ENCODE measurements at places on chromosomes 3 and 15.

- DNase-seq = no peak
Measured at GRCh38 chr15:100934166-100934565, 15.0 kb downstream of the LRRK1 start.

DNA sequence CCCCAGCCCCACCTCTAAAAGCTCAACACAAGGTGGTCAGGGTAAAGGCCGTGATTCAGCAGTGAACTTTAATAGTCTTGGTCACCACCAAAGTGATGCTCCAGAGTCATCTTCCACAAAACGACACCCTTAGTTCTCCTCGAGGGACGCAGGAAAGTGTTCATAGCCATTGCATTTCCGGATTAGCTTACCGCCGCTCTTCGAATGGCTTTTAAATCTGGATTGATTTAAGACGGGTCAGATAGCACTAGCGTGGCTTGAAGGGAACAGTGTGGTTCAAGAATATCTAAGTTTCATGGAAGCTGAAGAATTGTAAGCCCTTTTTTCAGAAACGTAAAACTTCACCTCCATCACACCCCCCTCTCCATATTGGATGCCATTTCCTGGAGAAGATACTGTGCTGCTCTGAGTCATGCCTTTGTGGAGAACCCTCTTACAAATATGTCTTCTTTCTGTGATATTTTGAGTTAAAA, 829 bp downstream of the RNF7 start:
- DNase-seq = peak; percentile 30

- peak; percentile 8 for DNase-seq
Measured at GRCh38 chr15:92693691-92694331, 38.2 kb upstream of the FAM174B start.

DNA sequence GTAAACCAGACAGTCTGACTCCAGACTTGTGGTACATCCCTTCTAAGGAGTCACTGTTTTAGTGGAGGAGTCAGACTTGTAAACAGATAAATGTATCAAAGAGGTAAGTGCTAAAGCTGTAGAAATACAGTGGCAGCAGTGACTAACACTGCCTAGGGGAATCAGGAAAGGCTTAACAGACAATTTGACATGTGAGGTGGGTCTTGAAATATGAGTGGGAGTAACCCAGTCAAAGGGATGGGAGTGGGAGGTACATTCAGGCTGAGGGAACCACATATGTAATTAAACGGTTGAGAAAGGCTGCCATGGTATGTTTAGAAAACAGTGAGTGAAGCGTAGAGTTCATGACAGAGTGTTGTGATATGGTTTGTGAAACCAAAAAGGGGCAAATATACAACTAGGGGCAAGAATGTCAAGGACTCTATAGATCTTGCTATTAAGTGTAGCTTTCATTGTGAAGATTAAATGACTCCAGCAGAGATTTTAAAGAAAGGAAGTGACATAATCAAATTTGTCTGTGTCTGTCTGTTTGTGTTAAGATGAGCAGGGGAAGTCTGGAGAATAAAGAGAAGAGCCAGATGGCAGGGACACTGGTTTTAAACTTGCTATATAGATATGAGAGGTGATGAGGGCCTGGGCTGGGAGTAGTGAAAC, 11.2 kb upstream of the ALCAM start:
- DNase-seq = no peak

DNA sequence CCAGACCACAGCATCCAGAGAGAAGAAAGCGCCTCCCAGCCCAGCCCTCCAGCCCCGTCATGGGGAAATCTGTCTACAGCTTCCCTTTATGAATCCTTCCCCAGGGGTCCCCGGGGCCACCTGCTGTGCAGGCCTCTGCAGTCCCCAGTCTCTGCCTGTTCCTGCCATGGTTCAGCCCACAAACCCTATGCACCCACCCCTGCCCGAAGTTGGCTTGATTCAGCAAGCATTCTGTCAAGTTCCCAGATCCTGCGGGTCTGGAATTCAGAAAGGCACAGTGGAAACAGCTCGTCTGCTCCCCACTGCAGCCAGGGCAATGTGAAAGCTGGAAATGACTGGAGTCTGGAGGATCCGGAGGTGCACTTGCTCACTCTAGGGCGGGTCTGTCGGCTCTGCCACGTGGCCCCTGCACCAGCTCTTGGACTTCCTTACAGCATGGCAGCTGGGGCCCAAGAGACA, 2.9 kb upstream of the OCA2 start:
- DNase-seq = no peak

GRCh38 chr3:192889679-192890078, 28.0 kb downstream of the MB21D2 start:
- no peak for DNase-seq

GRCh38 chr3:183315739-183316138, 62.7 kb downstream of the B3GNT5 start:
- DNase-seq = no peak

DNA sequence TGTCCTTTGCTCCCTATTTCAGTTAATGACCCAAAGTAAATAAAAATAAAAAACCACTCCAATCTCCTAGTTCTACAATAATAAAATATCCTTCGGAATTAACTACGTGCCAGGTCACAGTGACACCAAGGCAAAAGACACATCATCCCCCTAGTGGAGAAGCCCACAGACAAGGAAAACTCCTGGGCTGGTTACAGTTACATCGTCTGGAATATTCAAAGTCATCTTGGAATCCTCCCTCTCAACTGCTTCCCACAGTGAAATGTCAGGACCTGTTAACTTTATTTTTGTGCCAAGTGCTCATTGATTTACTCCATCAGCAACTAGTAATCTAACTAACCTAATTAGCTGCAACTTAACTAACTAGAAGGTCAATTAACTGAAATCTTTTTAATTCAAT, 349.3 kb downstream of the MAGI1 start:
- DNase-seq = no peak

DNA sequence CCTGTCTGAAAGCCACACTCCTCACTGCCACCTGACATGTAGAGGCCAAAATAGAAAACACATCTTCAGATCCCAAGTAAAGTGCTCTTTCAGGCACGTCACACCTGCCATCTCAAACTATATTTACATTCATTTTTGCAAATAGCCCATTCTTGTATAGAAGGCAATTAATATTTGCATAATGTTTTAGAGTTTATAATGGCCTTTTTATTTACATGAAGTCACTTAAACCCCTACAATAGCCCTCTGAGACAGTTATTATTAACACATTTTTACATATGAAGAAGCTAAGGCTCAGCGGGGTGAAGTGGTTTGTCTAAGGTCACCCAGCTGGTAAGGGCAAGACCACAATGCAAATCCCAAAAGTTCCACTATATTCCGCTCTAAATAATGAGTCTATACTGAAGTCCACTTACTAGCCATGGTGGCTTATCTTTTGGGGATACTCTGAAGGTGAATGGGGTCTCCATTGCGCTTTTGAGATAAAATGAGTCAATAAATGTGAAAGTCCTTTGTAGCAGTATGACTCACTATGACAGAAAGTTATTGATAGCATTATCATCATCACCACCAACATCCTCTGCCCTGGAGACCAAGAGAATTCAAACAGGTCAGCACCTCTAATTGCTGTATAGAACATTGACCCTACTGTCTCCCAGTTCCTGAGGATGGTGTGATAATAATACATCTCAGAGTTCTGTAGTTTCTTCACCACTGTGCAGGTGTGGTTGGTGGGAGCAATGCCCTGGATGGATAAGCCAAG, 155.9 kb upstream of the BCL6 start:
- no peak for DNase-seq

GRCh38 chr3:64267721-64268604, 42.7 kb upstream of the PRICKLE2 start:
- DNase-seq = no peak

DNA sequence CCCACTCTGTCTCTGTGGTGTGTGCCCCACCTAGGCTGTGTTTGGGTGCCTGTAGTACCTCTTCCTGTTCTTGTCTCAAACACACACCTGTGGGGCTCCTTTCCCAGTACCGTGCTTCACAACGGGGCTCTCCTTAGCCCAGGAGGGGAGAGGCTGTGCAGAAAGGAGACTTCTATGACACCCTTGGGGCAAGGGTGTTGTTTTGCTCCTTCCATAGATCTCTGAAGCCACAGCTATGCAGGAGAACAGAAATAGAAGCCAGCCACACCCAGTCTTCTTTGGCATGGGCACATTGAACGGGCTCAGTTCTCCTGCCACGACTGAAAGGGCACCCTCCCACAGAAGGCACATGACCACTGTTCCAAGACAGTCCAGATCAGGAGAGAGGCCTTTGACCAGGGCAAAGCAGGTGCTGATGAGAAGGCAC, 74.3 kb downstream of the LIPC start:
- DNase-seq = no peak

- no peak for DNase-seq
Measured at GRCh38 chr3:114994554-114995341, 152.3 kb downstream of the ZBTB20 start.

GRCh38 chr3:135172191-135172869, 377.3 kb downstream of the EPHB1 start:
- no peak for DNase-seq

- no peak for DNase-seq
Measured at GRCh38 chr15:26433818-26434217, 339.0 kb downstream of the GABRB3 start.

GRCh38 chr3:37216597-37217097, 42.3 kb upstream of the LRRFIP2 start:
- no peak for DNase-seq

DNA sequence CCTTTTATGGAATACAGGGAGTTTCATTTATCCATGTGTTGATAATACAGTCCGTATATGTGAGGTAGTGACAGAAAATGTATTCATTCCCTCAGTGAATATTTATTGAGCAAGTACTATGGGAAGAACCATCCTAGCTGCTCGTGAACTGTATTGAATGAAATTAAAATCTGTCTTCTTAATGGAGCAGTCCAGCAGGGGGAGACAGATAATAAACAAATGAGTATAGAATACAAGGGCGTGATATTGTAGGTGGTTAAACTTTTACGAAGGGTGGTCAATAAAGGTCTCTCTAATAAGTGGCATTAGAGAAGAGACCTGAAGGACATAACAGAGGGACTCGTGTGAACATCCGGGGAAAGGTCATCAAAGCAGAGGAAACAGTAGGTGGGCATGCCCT, 62.7 kb upstream of the OSTN start:
- no peak for DNase-seq

DNA sequence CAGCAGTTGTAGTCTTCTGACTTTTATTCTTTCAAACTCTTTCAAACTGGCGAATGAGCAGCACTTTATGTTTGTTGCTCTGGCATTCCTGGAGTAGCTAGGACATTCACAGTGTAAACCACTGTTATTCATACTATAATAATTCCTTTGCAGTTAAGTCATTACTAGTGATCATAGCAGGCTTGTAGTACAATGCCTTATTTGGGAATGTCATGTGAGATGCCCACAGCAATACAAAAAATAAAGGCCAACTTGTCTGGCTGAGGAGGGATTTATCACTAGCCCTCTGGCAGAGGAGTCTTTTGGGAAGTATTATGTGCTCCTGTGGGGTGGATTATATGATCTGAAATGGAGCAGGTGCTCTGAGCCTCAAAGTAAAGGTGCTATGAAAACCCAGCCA, 197.2 kb downstream of the VGLL3 start:
- no peak for DNase-seq

DNA sequence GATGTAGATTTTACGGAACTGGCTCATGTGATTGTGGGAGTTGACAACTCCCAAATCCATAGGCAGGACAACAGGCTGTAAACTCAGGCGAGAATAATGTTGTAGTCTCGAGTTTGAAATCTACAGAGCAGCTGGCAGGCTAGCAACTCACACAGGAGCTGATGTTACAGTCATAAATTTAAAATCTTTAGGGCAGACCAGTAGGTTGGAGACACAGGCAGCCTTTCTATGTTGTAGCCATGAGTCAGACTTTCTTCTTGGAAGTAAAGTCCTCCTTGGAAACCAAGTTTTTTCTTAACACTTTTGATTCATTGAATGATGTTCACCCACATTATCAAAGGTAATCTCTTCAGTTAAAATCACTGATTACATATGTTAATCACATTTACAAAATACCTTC, 89.1 kb upstream of the ALCAM start:
- no peak for DNase-seq

- no peak for DNase-seq
Measured at GRCh38 chr3:119873646-119874045, 91.7 kb downstream of the NR1I2 start.

GRCh38 chr3:59845386-59845785, 795.6 kb upstream of the CFAP20DC start:
- no peak for DNase-seq

GRCh38 chr3:40969756-40970466, 229.4 kb upstream of the CTNNB1 start:
- no peak for DNase-seq

- no peak for DNase-seq
Measured at GRCh38 chr3:175421902-175422301, 562.8 kb downstream of the NAALADL2 start.

GRCh38 chr15:42863572-42864239, 56.9 kb downstream of the TTBK2 start:
- DNase-seq = no peak

DNA sequence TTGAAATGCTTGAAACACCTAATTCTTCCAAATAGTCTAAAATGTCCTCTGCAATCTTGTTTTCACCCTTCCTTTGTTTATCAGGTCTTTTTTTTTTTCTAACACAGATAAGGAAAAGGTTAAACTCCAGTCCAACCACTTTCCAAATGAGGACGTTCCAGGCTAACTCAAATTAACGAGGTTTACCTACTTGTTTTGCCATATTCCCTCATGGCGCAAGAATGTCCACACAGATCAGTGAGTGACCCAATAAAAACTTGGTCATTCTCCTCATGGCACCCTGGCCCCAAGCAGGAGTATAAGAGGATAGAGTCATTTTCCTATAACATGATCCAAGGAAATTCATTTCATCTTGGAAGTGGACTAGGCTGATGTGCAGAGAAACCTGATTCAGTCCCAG, 6.6 kb upstream of the LIPC start:
- DNase-seq = no peak

- no peak for DNase-seq
Measured at GRCh38 chr3:8756671-8757070, 12.7 kb downstream of the OXTR start.

- no peak for DNase-seq
Measured at GRCh38 chr3:20066850-20067617, 26.8 kb downstream of the KAT2B start.

DNA sequence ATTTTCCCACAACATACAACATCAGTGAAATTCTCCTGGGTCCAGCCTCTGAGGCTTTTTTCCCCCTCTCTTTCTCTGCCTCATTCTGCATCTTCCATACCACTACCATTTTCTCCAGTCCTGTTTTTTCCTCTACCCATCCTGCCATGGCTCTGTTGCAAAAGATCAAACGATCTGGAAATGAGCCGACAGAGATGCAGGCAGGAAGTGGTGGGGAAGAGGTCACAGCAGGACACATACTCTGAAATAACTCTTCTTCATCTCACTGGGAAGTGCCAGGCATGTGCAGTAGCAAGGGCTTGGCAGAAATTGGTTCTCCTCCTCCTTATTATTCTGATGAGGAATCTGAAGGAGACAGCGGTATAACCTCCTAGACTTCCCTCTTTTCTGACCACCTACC, 114.3 kb downstream of the CORO2B start:
- DNase-seq = no peak

GRCh38 chr15:62390791-62391640, 225.9 kb upstream of the C2CD4B start:
- no peak for DNase-seq

GRCh38 chr3:59131016-59131766, 81.4 kb upstream of the CFAP20DC start:
- no peak for DNase-seq

Data from NCI-H1694 treated with DMSO at 0.1 percent for 48 hours (cell line).